ENCODE measurements at places on chromosomes 13 and 19.

- no peak for DNase-seq
Observed at GRCh38 chr19:57800696-57801095, 14.0 kb downstream of the ZNF552 start.

DNA sequence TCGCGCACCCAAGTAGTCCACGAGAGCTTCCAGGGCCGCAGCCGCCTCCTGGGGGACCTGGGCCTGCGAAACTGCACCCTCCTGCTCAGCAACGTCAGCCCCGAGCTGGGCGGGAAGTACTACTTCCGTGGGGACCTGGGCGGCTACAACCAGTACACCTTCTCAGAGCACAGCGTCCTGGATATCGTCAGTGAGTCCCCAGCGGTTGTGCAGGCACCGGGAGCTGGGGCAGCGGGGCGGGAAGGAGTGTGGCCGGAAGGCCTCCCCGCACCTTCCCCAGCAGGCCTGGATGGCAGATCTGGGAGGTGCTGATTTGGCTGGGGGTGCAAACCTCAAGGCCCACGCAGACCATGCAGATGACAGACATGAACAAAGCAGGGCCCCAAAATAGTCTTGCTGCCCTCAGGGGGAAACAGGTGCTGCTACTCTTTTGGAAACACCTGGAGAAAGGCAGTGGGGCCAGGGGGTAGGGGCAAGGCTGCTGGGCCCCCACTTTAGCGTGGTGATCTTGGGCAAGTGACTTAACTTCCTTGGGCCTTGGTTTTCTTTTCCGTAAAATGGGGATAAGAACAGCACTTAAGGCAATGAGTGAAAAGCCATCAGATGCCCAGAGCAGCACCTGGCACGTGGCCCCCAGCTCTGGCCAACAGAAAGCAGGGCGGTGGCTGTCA, 4.0 kb downstream of the MAG start:
- DNase-seq: no peak

DNA sequence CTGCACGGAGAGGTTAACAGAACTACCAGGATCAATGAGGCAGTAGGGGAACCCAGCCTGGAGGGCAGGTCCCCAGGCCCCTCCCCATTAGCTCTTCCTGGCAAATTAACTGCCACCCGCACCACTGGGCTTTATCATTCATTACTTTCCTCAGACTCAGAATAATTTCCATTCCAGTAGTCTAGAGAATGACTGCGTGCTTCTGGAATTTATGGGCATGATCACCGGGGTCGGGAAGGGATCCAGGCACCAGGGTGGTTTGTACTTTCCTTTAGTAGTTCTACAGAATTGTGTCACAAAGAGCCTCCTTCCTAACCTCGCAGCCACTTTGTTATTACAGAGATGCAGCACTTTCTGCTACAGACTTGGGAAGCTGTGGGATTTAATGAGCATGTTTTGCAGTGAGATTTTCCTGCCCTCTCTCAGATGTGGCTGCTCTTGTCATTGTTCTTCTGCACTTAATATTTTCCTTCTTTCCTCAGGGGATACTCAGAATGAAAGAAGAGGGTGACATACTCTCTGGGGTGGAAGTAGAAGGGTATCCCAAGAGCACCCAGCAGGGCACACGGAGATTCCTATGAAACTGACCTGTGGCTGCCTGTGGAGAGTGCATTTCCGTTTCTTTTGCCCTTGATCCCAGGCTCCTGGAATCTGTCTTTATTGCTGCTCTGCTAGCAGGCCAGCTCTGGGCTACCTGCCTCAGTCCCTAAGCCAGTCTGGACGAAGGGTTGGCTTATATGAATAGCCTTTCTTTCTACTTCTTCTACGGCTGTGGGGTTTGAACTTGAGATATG, 285.0 kb upstream of the SLC10A2 start:
- peak; percentile 80 for DNase-seq

GRCh38 chr13:25762795-25763377, 288.9 kb downstream of the SHISA2 start:
- no peak for DNase-seq

DNA sequence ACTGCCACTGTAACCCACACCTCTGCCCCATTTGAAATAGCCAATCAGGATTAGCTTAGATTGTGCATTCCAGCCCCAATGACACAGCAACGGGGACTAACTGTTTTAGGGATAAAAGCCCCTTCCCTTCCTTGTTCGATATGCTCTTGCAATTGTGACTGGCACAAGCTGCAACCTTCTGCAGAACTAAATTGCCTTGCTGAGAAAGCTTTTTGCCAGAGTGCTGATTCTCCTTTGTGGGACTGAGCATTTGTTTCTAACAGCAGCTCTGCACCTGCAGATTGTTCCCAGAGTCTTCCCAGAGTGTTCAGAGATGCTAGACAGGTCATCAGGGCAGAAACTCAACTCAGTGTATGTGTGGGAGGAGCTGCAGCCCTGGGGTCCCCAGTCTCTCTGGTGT, 115.8 kb downstream of the ZNF675 start:
- no peak for DNase-seq

GRCh38 chr19:5152013-5152763, 183.3 kb downstream of the KDM4B start:
- DNase-seq: no peak

GRCh38 chr19:29573486-29573885, 32.6 kb upstream of the POP4 start:
- DNase-seq: no peak

DNA sequence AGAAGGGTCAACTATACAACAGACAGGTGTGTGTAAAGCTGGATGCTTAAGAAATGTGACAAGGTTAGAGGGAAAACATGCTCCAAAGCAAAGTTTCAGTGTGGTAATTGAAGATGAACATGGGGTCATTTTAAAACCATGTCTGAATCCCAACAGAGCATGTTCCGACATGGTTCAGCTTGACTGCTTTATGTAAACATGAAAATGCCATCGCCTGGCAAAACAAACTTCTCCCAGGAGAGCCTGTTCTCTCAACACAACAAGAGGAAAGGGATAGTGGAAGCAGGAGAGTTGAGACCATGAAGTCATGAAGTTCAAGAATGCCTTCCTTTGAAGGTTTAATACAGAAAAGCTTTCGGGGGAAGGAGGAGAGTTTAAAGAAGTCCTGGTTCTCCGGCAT, 85.8 kb downstream of the EPSTI1 start:
- DNase-seq: no peak

GRCh38 chr19:5825178-5825577, 14.3 kb downstream of the FUT6 start:
- no peak for DNase-seq
